ENCODE measurements at places on chromosomes 2 and 18. TPM values are rescaled to one million over a fixed set of nuclear protein-coding genes. Genes with fewer than 3 reads are reported as not detected.

DNA sequence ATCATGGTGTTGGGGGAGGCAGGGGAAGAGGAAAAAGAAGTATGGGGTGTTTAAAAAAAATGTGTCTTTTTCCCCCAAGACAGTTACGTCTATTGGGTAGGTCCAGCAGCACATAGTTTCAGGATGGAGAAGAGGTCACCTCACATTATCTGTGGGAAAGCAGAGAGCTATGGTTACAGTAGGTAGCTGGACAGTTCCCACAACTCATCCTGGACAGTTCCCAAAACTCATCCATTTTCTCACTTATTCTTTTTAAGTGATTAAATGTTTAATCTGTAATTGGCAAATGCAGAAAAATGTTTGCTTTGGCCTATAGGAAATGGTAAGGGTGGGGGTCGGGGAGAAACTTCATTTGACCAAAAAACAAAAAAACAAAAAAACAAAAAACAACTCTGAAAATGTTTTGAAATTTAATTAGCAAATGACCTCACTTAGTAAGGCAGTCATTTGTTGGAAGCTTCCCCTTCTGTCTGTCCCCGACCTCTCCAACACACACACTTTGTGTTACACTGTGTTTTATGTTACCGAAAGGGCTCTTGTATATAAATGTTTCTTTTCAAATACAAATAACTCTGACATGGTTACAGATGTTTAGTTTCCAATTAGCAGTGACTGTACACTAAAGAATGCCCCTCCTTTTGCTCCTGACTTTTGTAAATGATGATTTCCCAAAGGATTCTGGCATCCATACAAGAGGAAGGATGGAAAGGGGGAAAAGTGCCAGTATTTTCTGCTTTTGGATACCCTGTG, 173.3 kb upstream of the ZFP36L2 start:
- no peak overlapping the region for H3K4me3 ChIP-seq
- DNase-seq, result no peak
- peaks cover 7% of the 10 kb centered on the region for H3K36me3 ChIP-seq
- no peaks in the 10 kb centered on the region for H3K27me3 ChIP-seq

The SUCLG1 gene
- 74.1 TPM for total RNA-seq

DNA sequence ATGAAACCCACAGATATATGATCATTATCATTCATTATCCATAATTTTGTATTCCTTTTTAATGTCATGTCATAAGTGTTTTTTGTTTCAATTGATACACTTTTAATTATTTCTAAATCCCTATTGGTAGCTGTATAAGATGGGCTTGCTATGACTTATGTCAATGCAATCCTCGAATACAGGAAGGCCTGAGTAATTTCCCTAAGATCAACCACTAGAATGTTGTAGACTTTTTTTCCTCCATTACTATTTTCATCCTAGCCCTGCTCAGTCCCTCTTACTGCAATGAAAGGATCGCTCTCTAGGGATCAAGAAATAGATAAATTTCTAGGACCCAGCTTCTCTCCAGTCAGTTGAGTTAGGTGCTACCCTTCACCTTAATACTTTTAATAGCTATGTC, 186.3 kb downstream of the KCNE4 start:
- no peak for DNase-seq
- H3K27ac ChIP-seq, result no peak overlapping the region
- H3K4me1 ChIP-seq, result no peaks in the 10 kb centered on the region

DNA sequence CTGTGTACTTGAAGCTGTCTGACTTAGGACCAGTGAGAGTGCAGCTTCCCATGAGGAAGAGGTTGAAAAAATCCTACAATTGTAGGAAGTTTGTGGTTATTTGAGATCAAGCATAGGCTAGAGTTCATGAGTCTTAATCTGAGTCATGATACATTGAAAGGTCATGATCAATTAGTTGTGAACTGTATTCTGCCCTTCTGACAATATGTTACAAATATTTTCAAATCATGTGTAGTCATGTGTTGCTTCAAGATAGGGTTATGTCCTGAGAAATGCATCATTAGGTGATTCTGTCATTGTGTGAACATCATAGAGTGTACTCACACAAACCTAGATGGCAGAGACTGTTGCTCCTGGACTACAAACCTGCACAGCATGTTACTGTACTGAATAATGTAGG, 68.4 kb upstream of the MFF start:
- no peaks in the 10 kb centered on the region for H3K27me3 ChIP-seq
- no peak overlapping the region for H3K4me3 ChIP-seq
- H3K4me1 ChIP-seq, result no peaks in the 10 kb centered on the region
- no peak for DNase-seq
- no peak overlapping the region for H3K27ac ChIP-seq

DNA sequence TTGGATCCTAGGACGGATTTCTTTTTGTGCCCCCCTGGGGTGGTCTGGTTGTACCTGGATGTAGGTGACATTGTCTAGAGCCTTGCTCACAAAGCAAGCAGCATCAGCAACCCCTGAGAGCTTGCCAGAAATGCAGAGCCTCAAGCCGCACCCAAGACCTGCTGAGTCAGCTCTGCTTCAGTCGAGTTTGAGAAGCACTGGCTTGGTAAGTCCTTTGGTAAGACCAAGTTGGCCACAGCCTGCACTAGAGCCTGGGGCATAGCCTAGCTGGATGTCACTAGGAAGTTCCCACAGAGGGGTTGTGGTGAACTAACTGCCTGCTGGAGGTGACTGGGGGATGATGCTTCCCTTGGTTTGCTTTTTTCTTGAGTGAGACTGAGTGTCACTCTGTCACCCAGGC, 6.2 kb downstream of the ABCG5 start:
- H3K4me3 ChIP-seq, result no peak overlapping the region
- peaks cover 31% of the 10 kb centered on the region for H3K27me3 ChIP-seq
- DNase-seq, result no peak
- H3K27ac ChIP-seq, result no peak overlapping the region

- no peaks in the 10 kb centered on the region for H3K36me3 ChIP-seq
- no peak overlapping the region for H3K27ac ChIP-seq
- H3K4me3 ChIP-seq, result no peak overlapping the region
- H3K27me3 ChIP-seq, result peaks cover 25% of the 10 kb centered on the region
- H3K4me1 ChIP-seq, result peaks cover 9% of the 10 kb centered on the region
- no peak for DNase-seq
These were observed 3.6 kb upstream of the ASAP2 start for GRCh38 chr2:9203006-9203405.

The SLC9A4 gene
- 0.05 TPM for total RNA-seq
